ENCODE measurements at places on chromosomes 2 and 18.

DNA sequence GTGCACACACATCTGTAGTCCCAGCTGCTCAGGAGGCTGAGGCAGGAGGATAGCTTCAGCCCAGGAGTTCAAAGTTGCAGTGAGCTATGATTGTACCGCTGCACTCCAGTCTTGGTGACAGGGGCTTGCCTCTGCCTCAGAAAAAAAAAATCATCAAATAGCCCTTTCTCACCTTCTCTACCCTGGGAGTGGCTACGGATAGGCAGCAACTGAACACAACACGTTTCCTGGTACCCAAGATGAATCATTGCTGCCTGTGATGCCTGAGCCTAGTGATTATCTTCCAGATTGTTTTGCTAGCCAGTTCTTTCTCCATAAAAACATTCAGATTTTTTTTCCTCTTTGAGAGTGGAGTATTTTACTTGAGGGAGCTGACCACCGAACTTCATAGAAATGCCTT lies 13.5 kb downstream of the INPP4A start:
- DNase-seq = peak; percentile 51

- no peak for DNase-seq
These were observed 77.0 kb downstream of the PRKCE start for GRCh38 chr2:45728458-45728942.

DNA sequence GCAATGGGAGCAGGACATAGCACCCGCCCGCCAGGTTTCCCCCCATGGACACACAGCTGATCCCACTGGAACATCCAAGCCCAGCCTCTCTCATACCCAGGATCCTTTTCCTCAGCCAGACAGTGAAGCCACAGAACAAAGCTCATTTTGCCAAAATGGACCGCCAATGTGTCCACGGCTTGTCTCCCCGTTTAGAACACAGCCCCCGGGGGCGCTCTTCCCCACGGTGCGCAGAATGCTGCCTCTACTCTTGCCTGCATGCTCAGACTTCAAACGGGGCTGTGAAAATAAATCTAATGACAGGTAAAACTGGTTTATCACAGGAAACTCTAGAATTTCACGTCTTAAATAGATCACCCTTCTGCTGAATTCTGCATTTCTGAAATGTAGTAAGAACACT lies 548.5 kb upstream of the ID2 start:
- DNase-seq = no peak

- DNase-seq = no peak
These were observed 80.3 kb downstream of the FTCDNL1 start for GRCh38 chr2:199770716-199771115.

- DNase-seq = peak; percentile 73
These were observed 891 bp downstream of the KDM3A start for GRCh38 chr2:86441882-86442641.

- no peak for DNase-seq
These were observed 112.2 kb downstream of the GPD2 start for GRCh38 chr2:156548413-156548812.

- no peak for DNase-seq
These were observed 61.5 kb downstream of the LRP2 start for GRCh38 chr2:169300636-169301530.

- DNase-seq = no peak
These were observed 148.5 kb upstream of the DLX2 start for GRCh38 chr2:172251231-172251630.

- DNase-seq = no peak
These were observed 202 bp downstream of the MCEE start for GRCh38 chr2:71129902-71130151.

- DNase-seq = no peak
These were observed 112.5 kb upstream of the ARHGAP28 start for GRCh38 chr18:6616981-6617380.

- no peak for DNase-seq
These were observed 358.7 kb upstream of the SETBP1 start for GRCh38 chr18:44321868-44322590.

GRCh38 chr2:56372071-56372656 lies 188.4 kb downstream of the CCDC85A start:
- no peak for DNase-seq

- no peak for DNase-seq
These were observed 338.8 kb upstream of the ID2 start for GRCh38 chr2:8343031-8343430.

DNA sequence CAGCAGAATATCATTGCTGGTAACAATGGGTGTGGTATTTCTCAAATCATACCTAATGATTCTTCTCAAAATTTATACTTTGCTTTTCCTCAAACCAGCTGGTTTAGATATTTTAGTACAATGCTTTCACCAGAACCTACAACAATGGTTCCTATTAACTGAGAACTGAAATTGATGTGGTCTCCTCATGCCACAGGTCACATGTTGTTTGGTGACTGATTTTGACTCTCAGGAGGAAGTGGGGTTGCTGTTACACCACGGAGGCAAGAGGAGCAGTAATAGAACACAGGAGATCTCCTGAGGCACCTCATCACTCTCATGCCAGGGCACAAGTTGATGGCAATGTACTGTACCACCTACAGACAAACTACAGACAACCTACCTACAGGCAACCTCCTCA lies 3.0 kb upstream of the CEP68 start:
- peak; percentile 19 for DNase-seq

- no peak for DNase-seq
These were observed 195.7 kb downstream of the MTCL1 start for GRCh38 chr18:8901019-8901418.

DNA sequence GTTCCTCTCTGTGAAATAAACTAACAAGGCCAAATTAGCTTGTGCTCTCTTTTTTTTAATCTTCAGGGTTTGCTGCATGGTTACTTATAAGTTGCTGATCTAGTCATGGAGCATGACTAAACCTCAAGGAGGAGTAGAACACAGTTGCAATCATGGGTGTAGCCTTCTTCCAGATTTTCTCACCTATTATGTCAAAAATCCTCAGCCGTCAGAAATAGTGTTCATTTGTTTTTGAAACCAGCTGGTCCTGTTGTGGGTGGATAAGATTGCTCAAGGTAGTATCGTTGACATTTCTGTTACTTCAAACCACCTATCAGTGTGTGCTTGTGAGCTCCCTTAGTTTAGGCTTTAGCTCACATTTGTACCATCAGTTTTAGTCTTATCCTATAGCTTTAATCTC lies 11.2 kb downstream of the RELCH start:
- no peak for DNase-seq

DNA sequence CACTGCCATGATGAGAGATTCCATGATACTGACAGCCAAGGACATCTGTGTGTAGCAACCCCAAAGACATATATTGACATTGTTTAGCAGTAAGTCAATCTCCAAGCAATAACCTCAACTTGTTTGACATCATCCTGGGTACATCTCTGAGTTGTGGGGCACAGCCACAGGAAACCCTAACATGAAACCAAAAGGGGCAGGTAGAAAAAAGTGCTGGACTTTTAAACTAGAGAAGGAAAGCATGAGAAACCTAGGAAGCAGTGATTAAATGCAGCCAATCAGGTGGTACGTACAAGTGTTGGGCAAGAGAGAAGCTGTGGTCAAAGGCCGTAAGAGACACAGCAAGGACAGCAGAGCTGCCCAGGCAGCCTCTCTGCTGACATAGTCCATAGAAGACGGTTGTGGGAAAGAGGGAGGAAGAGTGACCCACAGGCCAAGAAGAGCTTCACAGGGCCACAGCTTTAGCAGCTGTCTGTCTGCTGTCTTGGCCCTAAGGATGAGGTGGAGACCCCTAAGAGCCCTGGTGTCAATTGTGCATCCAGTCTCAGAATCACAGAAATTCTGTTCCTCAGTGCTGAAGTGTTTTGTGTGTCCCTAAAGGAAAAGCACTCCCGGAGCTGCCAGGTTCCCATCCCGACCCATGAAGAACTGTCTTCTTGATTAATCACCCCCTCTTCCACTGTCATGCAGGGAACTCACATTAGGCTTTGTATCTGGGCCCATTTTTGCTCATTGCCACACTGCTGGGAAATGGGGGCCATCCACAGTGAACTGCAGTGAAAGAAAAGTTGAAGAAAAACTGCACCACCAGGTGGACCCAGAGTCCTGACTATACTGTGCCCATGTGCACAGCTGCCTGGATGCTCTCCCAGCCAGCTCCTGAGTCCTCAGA lies 25.4 kb upstream of the CHN1 start:
- no peak for DNase-seq

- DNase-seq = no peak
These were observed 95.8 kb upstream of the FOSL2 start for GRCh38 chr2:28296904-28297303.

GRCh38 chr2:209619782-209620181 lies 151.8 kb upstream of the UNC80 start:
- DNase-seq = no peak

DNA sequence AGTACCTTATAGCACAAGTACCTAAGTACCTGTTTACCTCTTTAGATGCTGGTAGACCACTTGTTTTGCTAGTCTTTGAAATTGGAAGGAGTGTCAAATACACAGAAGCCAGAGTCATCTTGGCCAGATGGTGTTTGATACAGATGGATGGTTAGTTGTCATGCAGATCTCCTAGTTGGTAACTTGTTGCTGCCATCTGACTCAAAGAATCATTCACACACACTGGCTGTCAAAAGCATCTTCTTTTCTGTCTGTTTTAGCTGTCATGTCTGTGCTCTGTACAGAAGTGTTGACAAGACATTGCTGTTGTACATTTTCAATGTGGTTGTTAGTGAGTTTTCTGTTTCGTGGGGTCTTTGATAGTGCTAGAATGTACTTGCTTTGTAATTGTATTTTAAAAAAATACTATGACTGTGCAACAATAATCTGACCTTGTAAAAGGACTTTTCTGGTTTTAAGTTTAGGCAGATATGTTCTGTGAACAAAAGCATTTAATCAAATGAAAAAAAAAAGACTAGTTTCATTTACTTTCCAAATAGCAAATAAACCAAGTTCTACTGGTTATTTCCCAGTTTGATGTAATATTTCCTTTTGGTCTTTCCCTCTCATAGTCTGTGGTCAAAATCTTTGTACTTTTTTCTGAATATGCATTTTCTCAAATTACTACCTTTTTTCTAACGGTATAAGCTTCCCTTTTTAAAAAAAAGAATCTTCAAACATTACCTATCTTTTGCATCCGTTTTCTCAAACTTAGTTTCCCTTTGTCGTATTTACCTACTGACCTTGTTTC lies 39.9 kb downstream of the TANK start:
- DNase-seq = no peak

GRCh38 chr2:149421791-149422190 lies 91.4 kb downstream of the LYPD6 start:
- DNase-seq = no peak

- no peak for DNase-seq
These were observed 9.4 kb downstream of the NT5DC4 start for GRCh38 chr2:112730216-112730615.

DNA sequence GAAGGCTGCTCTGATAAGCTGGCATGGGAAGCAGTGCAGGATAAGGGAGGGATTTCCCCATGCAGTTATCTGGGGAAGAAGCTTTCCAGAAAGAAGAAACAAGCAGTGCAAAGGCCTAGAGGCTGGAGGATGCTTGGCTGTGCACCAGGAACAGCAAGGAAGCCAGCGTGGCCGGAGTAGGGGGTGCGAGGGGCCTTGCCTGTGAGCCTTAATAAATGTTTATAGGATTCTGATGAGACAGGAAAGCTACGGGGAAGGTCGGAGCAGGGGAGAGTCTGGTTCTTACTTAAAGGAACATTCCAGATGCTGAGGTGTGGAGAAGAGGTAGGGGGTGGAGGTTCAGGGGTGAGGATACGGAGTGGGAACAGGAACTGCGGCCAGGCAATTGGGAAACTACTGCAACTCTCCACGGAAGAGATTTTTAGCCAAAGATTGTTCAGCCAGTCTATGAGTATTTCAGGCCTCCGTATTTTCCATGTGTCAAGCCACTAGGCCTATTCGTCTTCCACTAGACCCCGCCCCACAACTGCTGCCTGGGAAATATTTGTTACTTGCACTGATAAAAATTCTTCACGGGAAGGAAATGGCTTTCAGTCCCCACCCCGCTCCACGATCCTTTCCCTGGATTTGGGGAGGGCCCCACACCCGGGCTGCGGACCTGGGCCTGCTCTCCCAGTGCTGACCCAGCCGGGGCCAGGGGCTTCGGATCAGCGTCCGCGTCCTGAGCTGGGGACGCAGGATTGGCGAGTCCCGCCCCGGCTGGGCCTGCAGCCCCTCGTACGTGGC lies 516 bp downstream of the EIF2AK2 start:
- DNase-seq = peak; percentile 6

GRCh38 chr18:33821503-33821902 lies 243.5 kb downstream of the ASXL3 start:
- no peak for DNase-seq

DNA sequence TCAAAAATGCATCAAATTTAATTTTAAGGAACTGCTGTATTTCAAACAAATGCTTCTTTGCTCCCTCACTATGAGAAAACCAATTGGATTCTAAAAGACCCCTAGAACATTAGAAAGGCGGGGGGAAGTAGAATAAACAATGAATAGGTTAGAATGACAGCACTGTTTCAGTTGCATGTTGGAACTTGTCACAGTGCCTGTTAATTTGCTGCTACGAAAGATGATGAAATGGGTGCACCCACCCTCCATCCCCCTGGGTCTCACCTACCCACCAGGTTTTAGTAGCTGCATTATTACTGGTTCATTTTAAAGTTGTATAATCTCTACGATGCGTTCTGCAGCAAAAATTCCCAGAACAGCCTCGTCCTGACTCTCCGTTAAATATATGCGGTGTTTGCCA lies 193.0 kb upstream of the COPS8 start:
- DNase-seq = no peak

- DNase-seq = no peak
These were observed 80.5 kb upstream of the SEC11C start for GRCh38 chr18:59059140-59059539.

- no peak for DNase-seq
These were observed 1517.5 kb upstream of the PIK3C3 start for GRCh38 chr18:40437517-40437916.

DNA sequence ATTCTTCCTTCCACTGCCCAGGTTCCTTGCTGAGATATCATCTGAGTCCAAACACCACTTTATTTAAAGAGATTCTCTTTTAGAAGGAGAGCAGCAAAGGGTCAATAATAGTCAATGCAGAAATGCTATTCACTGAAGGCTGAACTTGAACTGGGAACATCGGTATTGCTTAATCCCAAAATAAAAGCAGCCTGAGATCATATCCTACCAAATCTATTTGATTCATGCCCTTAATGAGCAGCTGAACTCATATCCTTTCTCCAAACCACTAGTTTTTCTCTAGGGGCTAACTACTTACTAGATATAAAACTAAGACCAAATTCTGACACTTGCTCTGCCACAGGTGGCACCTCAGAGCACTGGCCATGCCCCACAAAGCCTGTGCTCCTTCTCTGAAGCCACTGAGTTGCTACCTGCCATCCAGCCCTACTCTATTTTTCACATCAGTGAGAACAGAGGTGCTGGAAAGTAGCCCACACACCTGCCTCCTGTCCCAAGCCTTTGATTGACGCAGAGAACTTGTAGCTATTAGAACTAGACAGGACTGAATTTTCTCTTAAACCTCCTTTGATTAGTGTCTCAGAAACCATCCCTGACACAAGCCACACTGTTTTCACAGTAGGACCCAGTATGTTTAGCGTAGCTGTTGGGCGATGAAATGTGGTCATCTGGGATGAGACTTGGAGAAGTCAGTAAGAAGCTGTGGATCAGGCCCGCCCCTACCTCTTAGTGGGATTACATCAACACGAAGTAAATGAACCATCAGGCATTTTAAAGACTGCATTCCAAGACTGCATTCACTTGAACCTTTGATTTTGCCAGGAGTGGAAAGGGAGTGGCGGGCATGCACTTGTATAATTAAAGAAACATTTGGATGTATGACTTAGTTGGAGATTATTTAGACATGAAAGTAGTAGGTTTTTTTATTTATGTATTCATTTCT lies 124.3 kb downstream of the RBMS1 start:
- no peak for DNase-seq

- DNase-seq = no peak
These were observed 150.8 kb downstream of the PTRHD1 start for GRCh38 chr2:24642351-24642750.

- no peak for DNase-seq
These were observed 6.1 kb downstream of the CHMP1B start for GRCh38 chr18:11857177-11857887.

All from activated gamma-delta T cell treated with Interleukin-2 at 50 U/mL for 16 hours (primary cell).